ENCODE measurements at places on chromosomes 7 and 10.

GRCh38 chr7:2886391-2886790 lies 42.3 kb upstream of the GNA12 start:
- DNase-seq: no peak

DNA sequence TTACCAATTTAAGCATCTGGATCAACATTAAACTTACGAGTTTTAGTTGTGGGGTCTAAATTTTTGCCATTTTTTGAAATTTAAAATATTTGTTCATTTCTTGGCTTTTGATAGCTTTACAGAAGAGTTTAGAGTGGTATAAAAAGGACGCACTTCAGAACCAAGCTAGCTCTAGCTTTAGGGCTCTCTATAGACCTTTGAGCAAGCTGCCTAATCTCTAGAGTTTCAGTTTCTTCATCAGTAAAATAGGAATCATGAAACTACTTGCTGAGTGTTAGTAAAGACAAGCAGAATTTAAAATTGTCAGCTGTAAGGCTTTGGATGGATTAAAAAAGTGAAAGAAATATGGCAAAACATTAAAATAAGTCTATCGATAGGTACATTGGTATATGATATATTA lies 266.5 kb downstream of the IPMK start:
- no peak for DNase-seq

DNA sequence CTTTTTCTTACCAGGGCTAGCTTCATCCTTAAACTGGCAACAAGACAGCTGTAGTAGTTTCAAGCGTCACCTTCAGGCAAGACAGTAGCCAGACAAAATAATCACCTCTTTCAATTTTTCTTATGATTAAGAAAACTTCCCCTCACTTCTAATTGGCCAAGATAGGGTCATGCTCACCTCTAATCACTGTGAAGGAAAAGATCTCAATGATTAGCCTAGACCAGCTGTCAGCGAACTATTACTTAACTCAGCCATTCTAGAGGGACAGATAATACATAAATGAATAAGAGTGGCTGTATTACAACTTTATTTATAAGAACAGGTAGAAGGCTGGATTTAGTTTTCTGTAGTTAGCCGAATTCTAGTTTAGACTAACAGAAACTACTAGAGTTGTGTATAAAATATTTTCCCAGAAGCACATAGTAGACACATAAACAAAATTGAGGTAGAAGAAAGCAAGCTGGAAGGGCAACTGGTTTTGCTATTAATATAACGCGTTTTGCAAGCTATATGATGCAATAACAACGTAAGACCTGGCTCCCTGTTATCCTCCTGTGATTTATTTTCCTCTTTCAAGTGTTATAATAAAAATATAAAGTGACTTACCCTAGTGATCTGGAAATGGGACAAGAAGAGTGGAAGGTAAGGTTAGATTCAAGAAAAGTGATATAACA lies 64.3 kb downstream of the ELAPOR2 start:
- no peak for DNase-seq

DNA sequence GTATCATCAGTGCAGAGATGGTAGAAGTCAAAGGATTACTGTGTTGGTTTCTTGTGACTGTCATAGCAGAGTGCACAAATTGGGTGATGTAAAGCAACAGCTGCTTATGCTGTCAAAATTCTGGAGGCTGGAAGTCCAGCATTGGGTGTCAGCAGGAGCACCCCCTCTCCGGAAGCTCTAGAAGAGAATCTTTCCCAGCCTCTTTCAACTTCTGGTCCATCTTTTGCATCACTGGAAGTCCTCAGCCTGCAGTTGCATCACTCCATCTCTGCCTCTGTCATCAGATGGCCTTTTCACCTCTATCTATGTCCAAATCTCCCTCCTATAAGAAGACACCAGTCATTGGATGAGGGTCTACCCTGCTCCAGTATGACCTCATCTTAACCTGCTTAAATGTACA lies 35.8 kb upstream of the GALNTL5 start:
- no peak for DNase-seq

GRCh38 chr10:122045212-122045611 lies 56.2 kb downstream of the TACC2 start:
- no peak for DNase-seq

- DNase-seq: no peak
Measured at GRCh38 chr10:83371696-83372490, 767.4 kb upstream of the GHITM start.

- no peak for DNase-seq
Measured at GRCh38 chr7:108270385-108271015, 140.3 kb upstream of the LAMB4 start.

DNA sequence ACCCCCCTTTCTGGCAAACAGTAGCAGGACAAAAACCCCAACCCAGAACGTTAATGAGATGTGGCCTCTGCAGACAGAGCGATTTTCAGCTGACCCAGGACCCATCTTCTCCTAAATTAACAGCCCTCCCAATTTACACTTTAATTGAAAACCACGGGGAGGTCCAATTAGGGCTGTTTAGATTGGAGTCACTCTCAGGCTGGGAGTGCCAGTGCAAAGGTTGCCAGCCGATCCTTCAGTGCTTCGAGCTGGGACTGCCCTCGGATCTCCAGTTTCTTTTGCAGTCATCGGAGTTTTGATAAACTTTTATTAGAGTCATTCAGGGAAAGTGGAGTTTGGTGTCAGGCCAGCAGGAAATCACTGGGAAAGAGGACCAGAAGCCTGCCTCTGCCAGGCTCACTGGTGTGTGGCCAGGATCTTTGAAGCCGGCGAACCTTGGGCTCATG lies 108.0 kb downstream of the DOCK1 start:
- no peak for DNase-seq

DNA sequence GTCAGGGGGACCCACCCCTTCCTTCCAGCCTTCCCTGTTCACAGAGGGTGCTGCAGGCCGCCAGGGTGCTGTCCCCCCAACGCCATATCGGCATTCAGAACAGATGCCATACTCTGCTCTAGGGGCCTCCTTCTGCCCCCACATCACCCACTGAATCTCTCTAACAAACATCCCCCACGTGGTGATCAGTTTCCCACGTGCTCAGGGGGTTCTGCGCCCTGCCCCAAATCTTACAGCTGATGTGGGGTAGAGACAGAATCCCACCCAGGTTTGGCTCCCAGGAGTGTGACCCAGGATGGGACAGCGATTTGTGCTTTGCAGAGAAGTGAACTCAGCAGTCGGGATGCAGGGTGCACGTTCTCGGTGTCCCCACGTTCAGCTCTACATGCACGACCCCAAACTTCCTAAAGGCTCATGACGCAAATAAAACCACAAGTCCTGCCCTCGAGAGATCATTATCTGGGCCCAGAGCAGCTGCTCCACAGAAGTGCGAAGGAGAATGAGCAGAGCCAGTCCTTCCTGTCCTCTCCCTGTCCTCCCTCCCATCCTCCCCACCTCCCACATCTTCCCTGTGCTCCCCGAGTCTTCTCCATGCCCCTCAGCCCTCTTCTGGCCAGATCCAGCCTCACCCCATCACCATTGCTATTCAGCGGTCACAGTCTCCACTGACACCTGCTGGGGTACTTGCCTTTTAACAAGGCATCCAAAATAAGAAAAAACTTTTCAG lies 423.4 kb downstream of the DNAJB6 start:
- no peak for DNase-seq

DNA sequence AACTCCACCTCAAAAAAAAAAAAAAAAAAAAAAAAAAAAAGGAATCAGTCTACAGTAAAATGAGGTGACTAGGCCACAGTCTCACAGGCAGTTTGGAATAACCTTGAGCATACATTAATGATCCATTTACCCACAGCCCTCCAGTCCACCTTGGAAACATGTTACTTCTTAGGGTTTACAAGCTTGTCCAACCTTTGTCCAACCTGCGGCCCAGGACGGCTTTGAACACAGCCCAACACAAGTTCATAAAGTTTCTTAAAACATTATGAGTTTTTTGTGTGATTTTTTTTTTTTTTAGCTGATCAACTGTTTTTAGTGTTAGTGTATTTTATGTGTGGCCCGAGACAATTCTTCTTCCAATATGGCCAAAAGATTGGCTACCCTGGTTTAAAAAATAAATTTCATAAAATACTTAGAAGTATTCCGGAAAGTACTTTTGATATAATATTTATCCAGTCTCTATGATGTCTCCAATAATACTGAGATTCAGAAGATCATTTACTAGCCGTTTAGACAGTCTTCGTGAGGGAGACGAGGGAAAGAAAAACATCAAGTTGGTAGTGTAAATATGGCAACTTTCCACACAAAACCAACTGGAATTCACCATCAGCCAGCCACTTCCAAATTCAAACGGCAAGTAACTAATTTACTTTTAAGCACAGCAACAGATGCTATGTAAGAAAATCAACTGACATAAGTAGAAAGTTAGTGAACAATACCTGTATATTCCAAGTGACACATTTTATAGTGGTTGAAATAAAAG lies 9.9 kb downstream of the BAZ1B start:
- no peak for DNase-seq

DNA sequence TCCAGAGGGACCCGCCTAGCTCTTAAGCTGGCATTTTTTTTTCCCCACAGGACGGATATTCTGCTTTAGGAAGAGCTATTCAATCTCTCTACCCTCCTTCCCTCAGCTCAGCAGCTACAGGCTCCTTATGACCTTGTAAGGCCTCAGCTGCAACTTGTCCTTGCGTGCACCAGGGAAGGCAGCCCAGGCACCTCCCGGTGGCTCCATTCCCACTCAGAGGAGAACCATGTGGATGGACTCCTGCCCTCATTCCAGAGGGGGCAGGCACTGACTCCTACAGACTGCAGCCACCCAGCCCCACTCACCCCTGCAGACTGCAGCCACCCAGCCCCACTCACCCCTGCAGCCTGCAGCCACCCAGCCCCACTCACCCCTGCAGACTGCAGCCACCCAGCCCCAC lies 73.7 kb downstream of the ITIH5 start:
- no peak for DNase-seq

DNA sequence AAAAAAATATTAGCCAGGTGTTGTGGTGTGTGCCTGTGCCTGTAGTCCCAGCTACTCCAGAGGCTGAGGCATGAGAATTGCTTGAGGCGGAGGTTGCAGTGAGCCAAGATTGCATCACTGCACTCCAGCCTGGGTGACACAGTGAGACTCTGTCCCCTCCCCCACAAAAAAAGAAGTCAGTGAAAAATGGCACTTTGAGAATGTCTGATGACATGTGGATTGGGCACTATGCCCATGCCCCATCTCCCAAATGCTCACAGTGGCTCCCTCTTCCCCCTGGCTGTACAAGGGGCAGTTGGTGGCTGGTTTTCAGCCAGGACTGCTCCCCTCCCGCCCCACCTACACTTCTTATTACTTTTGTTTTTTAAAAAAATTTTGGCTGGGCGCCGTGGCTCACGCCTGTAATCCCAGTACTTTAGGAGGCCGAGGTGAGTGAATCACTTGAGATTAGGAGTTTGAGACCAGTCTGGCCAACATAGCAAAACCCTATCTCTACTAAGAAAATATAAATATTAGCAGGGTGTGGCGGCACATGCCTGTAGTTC lies 26.1 kb downstream of the IL15RA start:
- no peak for DNase-seq

GRCh38 chr10:11782793-11783557 lies 40.2 kb upstream of the PROSER2 start:
- no peak for DNase-seq

DNA sequence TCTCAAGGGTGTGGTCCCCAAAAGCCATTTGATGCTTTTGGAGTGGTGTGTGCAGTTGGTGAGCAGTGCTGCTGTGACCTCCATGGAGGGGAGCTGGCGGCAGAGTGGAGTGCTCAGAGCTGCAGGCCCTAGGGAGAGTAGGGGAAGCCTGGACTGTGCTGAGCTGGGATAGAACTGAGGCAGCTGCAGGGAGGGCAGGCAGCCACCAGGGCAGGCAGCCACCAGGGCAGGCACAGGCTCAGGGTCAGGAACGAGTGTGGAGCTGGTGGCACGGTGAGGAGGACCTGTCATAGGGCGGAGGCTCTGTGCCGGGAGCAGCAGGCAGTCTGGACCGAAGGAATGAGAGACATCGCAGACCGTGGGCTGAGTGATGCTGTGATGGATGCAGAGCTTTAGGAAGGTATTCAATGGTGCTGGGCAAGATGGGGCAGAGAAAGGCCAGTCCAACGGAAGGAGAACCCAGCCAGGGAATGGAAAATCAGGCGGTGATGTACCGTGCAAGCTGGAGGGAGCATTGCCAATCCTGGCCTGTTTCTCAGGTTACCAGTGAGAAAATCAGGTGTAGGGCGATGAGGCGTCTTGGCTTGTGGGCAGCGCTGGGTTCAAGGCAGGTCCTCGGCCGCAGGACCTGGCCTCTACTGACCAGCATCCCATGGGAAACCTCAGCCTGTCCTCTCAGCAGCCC lies 152.6 kb downstream of the CAMK1D start:
- DNase-seq: no peak

GRCh38 chr7:143405173-143406001 lies 3.3 kb downstream of the EPHA1 start:
- DNase-seq: no peak

DNA sequence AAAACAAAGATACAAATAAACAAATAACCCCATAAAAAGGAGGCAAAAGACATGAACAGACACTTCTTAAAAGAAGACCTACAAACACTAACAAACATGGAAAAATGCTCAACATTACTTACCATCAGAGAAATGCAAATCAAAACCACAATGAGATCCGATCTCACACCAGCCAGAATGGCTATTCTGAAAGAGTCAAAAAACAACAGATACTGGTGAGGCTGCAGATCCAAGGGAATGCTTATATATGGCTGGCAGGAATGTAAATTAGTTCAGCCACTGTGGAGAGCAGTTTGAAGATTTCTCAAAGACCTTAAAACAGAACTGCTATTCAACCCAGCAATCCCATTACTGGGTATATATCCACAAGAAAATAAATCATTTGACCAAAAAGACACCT lies 80.4 kb upstream of the NRP1 start:
- no peak for DNase-seq

DNA sequence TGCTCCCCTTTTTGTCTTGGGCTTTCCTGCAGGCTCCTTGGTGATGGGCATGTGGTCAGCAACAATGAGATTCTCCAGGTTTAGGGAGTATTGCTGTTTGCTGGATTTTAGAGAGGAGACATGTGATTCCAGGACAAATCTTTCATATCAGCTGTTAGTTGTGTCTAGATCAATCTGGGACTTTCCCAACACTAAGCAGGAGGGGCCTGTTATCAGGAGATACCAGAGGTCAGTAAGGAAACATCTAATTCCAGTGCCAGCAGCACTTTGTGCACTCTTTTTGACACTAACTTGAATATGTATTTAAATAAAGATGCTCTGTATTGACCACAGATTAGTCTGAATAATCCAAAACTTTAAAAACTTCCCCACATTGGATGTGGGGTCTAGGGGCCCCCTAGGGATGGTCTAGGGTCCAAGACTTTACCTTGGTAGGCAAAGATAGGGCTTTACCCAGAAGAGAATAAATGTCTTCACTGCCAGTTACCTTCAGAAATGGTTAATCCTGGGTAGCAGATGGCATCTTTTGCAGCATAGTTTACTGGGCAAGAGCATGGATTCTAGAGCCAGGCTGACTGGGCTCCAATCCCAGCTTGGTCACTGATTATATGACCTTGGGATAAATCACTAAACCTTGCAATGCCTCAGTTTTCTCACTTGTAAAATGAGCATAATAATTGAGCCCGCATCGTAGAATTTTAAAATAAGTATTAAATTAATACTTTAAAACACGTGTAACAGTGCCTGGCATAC lies 6.4 kb upstream of the FIGNL1 start:
- no peak for DNase-seq
